Stromal cell of bone marrow (primary cell): ENCODE measurements at places on chromosomes 16 and 17.
A peak's percentile ranks its signal among the peaks of the same experiment; 100 is the strongest.

- no peak for DNase-seq
Observed at GRCh38 chr17:15270628-15271381, 5.7 kb upstream of the PMP22 start.

- no peak for DNase-seq
Observed at GRCh38 chr16:65954446-65954845, 412.0 kb upstream of the CDH5 start.

DNA sequence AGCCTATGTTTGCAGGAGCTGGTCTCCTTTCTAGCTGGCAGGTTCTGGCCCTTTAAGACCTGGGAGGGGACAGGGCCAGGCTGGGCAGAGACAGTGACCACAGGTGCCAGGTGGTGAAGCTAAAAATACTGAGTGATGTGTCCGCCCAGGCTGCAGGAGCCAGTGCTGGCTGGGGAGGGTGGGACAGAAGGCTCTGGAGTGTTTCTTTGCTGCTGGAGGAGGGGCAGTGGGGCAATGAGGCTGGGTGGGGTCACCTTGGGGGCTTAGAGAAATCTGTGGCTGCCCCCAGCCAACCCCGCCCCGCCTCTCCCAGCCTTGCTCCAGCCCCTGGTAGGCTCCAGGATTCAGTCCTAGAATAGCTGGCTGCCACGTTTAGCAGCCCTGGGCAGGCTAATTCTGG, 30.4 kb upstream of the SBK1 start:
- no peak for DNase-seq

DNA sequence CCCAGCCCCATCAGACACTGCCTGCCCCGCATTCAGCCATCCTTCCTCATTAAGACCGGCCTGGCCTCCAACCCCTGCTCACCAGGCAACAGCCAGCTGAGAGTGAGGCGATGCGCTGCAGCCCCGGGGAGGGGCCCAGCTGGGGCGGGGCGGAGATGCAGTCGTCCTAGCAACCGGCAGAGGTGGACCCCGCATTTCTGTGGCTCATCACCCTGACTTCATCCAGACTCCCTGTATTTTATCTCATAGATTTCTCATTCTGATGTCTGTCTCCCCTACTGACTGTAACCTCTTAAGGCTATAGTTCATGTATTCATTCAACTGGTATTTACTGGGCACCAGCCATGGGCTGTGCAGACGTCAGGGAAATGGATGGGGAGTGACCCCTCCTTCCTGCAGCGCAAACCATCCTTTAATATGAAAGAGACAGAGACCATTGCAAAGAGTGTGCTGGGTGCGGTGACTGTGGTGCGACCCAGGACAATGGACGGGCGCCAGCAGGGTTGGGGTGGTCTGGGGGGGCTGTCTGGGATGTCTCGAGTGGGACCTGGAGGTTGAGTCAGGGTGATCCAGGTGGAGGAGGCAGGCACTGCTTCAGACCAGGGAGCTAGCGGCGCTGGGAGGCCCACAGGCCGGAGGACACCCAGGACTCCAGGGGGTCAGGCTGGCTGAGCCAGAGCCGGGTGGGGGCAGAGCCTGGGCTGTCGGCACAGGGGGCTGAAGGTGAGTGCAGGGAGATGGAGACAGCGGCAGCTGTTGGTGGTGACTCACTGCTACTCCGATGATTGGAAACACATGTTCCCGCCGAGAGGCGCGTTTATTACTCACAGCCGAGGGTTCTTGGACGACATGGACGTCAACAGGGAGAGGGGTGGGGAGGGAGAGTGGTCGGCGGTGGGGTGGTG, 10.5 kb upstream of the TIMP2 start:
- DNase-seq, result peak; percentile 96

DNA sequence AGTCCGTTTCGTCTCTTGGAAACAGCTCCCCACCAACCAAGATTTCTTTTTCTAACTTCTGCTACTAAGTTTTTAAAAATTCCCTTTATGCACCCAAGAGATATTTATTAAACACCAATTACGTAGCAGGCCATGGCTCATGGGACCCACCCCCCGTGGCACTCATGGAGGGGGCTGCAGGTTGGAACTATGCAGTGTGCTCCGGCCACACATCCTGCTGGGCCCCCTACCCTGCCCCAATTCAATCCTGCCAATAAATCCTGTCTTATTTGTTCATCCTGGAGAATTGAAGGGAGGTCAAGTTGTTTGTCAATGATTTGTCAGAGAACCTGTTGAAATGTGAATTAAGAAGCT, 48.2 kb downstream of the IL21R start:
- DNase-seq, result no peak

DNA sequence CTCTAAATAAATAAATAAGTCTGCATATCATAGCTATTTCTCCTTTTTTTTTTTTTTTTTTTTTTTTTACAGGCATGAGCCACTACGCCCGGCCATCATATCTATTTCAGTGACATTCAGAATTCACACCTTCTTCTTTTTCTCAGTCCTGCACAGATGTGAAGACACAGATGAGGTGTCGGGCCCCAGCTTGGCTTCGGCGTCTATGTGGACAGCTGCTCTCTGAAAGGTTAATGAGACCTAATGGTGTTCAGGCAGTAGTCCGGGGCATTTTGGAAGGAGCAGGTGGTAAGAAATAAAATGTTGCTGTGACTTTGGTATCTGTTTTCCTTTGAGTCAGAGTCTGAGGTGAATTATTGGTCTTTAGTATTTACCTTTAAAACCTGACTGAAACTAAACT, 23.6 kb downstream of the TANGO6 start:
- no peak for DNase-seq

- no peak for DNase-seq
Observed at GRCh38 chr17:29060475-29060874, 17.5 kb downstream of the PIPOX start.

GRCh38 chr16:84143784-84144199, 1.2 kb downstream of the HSDL1 start:
- no peak for DNase-seq

DNA sequence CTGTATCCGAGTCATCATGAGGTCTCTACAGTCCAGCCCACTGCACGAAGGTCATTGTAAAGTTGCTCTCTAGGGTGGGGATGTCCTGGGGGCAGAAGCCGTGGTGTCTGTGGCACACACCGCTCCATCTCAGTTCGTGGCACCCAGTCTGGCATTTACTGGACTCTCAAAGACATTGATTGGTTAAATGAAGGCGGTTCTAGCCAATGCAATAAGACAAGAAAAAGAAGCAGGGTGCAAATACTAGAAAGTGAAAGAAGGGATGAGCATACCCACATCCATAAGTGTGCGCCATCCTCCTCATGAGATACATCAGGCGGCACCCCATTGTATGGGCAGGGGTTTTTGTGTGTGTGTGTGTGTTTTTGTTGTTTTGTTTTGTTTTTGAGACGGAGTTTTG, 10.7 kb upstream of the ATP2A3 start:
- DNase-seq, result no peak

GRCh38 chr16:24318680-24319079, 62.5 kb downstream of the CACNG3 start:
- no peak for DNase-seq

- DNase-seq, result no peak
Observed at GRCh38 chr17:28720247-28720996, 637 bp downstream of the RPL23A start.

GRCh38 chr17:79729761-79730160, 982 bp upstream of the ENPP7 start:
- DNase-seq, result no peak

- DNase-seq, result no peak
Observed at GRCh38 chr17:55783684-55784245, 32.9 kb downstream of the PCTP start.

DNA sequence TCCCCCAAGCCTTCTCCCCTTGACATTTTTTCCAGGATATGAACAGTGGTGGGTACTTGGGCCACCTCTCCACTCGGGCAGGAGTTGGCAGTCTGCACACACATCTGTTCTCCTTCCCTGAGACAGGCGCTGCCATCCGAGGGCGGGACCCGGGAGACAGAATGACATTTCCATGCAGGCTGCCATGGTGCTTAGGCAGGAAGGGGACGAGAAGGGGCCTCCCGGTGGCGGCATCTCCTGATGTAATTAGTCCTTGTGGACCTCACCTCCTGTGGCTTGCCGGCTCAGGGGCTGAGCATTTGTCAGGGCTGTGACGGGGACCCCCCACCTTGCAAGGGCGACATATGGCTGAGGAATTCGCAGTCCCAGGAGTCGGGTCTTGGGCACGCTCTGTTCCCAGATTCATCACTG, 197.2 kb downstream of the FOXL1 start:
- no peak for DNase-seq

- DNase-seq, result no peak
Observed at GRCh38 chr16:2252806-2253148, 1.4 kb upstream of the ECI1 start.

DNA sequence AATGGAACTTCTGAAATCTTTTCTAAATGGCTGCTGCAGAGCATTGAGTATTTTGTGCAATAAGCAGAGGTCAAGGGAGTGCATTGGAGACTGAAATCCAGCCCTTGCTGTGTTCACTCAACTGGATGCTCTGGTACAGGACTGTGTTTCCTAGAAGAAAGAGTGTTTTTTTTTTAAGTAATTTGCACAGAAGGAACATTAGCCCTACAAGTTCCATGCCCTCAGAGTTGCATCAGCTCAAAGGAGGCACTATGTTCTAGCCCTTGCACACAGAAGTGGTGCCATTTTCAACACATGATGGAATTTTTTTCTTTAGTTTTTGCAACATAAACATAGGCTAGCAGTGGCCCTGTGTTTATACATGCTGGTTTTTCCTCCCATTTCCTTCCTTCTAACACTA, 144.1 kb upstream of the HLF start:
- no peak for DNase-seq

- DNase-seq, result no peak
Observed at GRCh38 chr16:89114159-89114981, 20.7 kb downstream of the ACSF3 start.

DNA sequence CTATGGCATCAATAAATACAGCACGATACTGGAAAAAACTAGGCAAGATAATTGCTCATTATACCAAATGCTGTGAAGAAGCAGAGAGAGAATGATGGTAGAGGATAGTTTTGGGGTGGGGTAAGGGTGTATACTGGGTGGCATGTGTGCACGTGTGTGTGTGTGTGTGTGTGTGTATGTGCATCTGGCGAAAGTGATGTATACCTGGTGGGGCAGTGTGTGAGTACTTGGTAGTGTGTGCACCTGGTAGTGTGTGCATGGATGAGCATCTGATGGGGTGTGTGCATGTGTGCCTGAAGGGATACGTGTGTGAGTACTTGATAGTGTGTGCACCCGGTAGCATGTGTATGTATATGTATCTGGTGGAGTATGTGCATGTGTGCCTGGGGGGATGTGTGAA, 347.3 kb downstream of the CPPED1 start:
- no peak for DNase-seq

GRCh38 chr17:81817758-81818147, 13.8 kb downstream of the GCGR start:
- DNase-seq, result no peak

DNA sequence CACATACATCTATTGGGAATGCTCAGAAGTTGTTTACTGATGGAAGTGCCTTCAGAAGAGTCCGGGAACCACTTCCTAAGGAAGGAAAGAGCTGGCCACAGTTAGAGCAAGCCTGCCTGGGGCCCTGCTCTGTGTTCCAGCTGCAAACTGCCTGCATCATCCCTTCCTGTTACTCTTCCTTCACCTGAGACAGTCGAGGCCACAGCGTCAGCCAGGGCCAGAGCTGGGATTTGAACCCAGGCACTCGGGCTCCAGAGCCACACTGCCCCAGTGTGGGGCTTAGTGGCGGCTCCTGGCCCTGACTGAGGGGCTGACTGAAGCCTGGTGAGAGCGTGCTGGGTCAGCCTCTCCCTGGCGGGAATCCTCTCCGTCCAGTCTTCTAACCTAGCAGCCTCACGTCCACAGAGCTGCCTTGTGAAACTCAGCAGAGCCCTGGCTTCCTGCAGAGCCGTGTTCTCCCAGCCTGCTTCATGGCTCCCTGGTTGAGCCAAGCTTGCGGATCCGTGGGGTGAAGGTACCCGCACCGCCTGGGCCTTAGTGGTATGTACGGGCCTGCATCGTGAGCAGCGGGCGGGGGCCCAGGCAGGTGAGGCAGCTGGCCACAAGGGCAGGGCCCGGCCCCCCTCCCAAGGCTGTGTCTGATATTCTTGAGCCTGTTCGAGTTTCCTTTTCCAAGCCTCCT, 4.6 kb upstream of the C17orf99 start:
- no peak for DNase-seq

GRCh38 chr17:80637048-80637781, 92.6 kb downstream of the RPTOR start:
- no peak for DNase-seq

DNA sequence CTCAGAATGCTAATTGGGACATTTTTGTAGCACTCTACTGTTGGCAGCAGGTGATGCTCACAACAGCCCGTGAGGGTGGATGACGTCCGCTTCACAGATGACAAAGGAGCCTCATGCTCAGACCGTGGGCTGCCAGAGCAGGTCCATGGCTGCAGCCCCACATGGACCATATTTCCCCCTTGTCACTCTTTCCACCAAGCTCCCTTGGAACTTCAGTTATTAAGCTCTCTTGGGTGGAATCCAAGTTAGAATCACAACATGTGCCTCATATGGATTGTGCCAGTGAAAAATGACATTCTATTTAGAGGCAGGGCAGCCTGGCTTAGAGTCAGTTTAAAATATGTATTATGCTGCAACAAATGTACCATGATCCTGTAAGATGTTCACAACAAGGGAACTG, 33.2 kb upstream of the STH start:
- DNase-seq, result no peak

GRCh38 chr17:61657338-61657737, 66.3 kb upstream of the NACA2 start:
- DNase-seq, result no peak

DNA sequence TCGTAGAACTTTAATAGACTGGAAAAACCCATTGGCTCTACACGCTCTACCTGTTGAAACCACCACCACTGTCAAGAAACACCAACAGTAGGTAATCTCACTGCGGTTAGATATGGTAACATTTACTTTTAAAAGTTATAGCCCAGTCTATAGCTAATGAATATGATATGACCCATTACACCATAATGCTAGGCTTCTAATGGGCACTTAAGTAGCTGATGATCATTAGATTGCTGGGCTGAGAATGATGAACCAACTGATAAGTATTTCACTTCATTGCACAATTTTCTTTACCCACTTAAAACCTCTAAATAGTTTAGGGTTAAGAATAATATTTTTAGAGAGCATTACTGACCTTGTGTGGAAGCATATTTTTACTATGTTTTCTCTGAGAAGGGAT, 788.9 kb upstream of the CA10 start:
- no peak for DNase-seq

- no peak for DNase-seq
Observed at GRCh38 chr17:80145076-80146075, 1.6 kb downstream of the EIF4A3 start.

DNA sequence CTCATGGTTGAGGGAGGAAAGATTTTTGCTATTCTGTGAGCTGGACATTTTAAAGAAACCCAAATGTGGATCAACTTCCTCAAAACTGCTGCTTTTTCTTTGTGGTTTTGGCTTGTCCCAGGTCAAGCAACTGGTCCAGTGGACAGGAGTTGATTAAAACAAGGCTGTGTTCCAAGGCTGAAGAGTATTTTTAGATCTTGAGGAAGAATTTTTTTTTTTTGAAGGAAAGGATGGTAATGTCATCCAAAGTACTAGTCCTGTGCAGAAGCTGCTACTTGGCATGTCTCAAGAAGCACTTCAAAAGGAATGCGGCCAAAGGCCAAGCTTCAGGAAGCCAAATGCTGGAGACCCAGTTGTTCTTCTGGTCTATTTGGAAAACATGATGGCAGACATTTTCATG, 8.0 kb upstream of the MYH2 start:
- DNase-seq, result peak; percentile 33
